ENCODE measurements at places on chromosomes 3 and 15. TPM values are rescaled to one million over a fixed set of nuclear protein-coding genes. Genes with fewer than 3 reads are reported as not detected.

DNA sequence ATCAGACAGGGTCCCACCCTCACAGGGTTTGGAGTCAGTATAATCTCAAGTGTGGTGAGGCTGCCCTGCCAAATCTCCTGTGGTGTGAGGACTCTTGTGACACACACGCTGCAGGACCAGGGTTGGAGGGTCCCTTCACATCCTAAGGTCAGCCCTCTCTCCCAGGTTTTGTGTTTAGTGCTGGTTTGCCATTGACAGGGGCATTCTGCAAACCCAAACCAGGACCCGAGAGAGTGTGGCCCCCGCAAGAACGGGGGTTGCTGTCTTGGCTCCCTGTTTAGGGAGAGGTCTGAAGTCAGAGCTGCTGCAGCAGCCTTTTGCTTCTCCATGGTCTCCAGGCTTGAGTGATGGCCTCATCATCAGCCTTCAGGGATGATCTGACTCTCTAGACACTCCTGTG, 14.7 kb downstream of the FAM107A start:
- DNase-seq = no peak
- no peaks in the 10 kb centered on the region for H3K27me3 ChIP-seq
- no peaks in the 10 kb centered on the region for H3K36me3 ChIP-seq
- no peak overlapping the region for H3K27ac ChIP-seq
- H3K4me1 ChIP-seq = no peaks in the 10 kb centered on the region
- H3K4me3 ChIP-seq = no peak overlapping the region

- no peaks in the 10 kb centered on the region for H3K4me1 ChIP-seq
- peaks cover 3% of the 10 kb centered on the region for H3K36me3 ChIP-seq
- no peaks in the 10 kb centered on the region for H3K27me3 ChIP-seq
- no peak for DNase-seq
- no peak overlapping the region for H3K27ac ChIP-seq
These were observed 428.7 kb downstream of the TBC1D5 start for GRCh38 chr3:17313746-17314145.

CP gene
- total RNA-seq = not detected

DNA sequence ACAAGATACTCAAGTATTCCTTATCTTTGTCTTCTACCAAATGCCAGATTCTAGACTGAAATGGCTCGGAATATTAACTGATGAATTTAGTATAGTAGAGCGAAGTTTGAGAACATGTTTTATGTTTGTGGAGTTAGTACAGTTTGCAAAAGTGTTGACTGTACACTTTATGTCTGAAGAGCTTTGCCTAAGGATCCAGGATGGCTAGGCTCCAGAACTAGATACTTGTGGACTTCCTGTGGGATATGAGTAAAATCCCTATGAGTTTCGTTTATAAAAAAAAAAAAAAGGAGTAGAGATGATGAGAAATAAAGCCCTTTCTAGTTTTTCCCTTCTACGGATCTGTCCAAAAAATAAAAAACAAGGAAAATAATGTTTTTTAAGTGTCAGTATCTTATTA, 96.7 kb downstream of the TP63 start:
- H3K27ac ChIP-seq = no peak overlapping the region
- H3K4me3 ChIP-seq = no peak overlapping the region
- H3K4me1 ChIP-seq = no peaks in the 10 kb centered on the region
- DNase-seq = no peak
- no peaks in the 10 kb centered on the region for H3K27me3 ChIP-seq
- no peaks in the 10 kb centered on the region for H3K36me3 ChIP-seq

DNA sequence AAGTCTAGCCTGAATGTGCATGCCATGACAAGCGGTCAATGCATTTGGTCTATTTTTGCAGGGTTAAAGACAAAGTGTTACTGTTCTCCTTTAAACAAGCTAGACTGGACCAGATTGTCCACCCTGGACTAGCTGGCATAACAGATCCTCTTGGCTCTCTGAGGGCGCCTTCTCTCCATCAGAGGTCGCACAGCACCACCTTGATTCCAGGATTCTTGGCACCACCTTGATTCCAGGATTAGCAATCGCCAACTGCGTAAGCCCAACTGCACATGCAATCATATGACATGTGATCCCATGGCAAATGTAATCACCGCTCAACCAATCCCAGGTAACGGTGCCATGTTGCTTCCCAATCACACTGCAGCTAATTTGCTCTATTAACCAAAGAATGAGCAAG, 98.6 kb downstream of the OXNAD1 start:
- DNase-seq = no peak
- H3K36me3 ChIP-seq = peaks cover 69% of the 10 kb centered on the region
- no peak overlapping the region for H3K4me3 ChIP-seq
- H3K27ac ChIP-seq = no peak overlapping the region
- H3K27me3 ChIP-seq = no peaks in the 10 kb centered on the region
- H3K4me1 ChIP-seq = no peaks in the 10 kb centered on the region

GRCh38 chr15:64026591-64026990, 19.7 kb downstream of the DAPK2 start:
- no peak for DNase-seq
- no peaks in the 10 kb centered on the region for H3K36me3 ChIP-seq
- H3K27me3 ChIP-seq = no peaks in the 10 kb centered on the region
- H3K4me3 ChIP-seq = no peak overlapping the region
- H3K4me1 ChIP-seq = no peaks in the 10 kb centered on the region

DNA sequence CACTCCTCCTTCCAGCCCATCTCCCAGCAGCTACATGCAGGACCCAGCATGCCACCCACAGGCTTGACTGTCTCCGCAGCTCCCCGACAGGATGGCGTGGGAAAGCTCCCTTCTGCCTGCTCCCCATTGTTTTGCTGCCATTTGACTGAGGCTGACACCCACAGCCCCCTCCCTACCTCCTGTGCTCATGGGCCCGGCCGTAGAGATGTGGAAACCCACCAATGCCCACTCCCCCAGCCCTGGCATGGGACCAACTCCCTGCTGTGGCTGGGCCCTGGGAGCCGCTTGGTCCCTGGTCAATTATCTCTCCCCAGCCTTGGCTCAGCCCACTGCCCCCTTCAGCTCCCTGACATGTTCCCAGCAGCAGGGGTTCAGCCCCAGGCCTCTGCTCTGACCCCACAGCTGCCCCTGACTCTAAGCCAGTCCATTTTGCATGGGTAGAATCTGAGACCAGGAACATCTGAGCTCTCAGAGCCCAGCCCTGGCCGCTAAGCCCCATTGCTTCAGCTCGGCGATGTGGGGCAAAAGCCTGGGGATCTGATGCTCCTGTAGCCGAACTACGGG, 8.2 kb downstream of the C3orf22 start:
- H3K4me1 ChIP-seq = no peaks in the 10 kb centered on the region
- H3K36me3 ChIP-seq = no peaks in the 10 kb centered on the region
- H3K27me3 ChIP-seq = no peaks in the 10 kb centered on the region
- H3K27ac ChIP-seq = no peak overlapping the region
- no peak for DNase-seq

DNA sequence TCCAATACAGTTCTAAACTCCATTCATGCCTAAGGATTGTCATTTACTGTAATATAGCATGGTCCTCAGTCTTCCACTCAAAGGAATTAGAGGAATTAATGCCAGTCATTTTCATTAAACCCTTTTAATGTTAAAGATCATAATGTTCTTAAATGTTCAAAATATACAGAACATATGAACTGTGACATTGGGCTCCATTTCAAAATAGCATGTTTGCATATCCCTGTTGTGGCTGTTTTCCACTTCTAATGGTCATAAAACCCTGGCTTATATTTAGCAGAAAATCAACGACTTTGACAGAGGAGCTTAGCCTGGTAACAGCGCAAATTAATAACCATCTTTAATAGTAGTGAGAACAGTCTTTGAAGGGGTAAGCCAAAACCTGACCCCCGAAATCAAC, 260.7 kb downstream of the UBE2E2 start:
- no peak overlapping the region for H3K27ac ChIP-seq
- H3K4me3 ChIP-seq = no peak overlapping the region
- no peak for DNase-seq
- no peaks in the 10 kb centered on the region for H3K36me3 ChIP-seq
- H3K4me1 ChIP-seq = no peaks in the 10 kb centered on the region

- no peaks in the 10 kb centered on the region for H3K36me3 ChIP-seq
- no peak overlapping the region for H3K4me3 ChIP-seq
- no peak overlapping the region for H3K27ac ChIP-seq
- peaks cover 2% of the 10 kb centered on the region for H3K27me3 ChIP-seq
- no peak for DNase-seq
These were observed 36.0 kb downstream of the MNS1 start for GRCh38 chr15:56428821-56429458.

DNA sequence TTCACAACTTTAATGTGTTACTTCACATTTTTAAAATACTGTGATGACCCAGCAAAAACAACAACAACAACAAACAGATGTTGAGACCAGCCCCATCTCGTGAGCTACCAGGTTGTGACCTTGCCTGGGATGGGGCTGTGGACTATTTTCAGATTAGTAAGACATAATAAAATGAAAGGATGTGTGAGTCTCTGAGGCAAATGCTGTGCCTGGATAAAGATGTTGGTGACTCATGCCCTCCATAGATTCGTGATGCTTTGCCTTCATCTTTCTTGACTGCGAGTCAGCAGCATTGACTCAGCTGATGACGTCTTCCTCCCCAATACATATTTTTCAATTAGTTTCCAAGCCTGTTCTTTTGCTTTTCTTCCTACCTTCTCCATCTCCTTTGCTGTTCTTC, 453.0 kb upstream of the CFAP20DC start:
- H3K27me3 ChIP-seq = no peaks in the 10 kb centered on the region
- no peaks in the 10 kb centered on the region for H3K4me1 ChIP-seq
- H3K36me3 ChIP-seq = no peaks in the 10 kb centered on the region
- H3K27ac ChIP-seq = no peak overlapping the region
- DNase-seq = peak; percentile 40
- no peak overlapping the region for H3K4me3 ChIP-seq

DNA sequence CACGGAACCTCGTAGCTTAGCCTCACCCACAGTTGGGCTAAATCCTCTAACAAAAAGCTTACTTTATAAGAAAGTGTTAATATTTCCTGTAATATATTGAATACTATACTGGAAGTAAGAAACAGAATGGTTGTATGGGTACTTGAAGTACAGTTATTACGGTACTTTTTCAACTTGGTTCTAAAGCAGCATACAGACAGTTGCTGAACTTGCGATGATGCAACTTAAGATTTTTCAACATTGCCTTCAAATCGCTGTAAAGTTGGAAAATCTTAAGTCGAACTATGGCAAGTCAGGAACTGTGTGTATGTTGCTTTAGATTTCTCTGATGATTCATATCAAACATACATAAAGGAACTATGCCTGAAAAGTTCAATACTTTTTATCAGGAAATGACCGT, 204.4 kb upstream of the C2CD4B start:
- no peak overlapping the region for H3K4me3 ChIP-seq
- peaks cover 4% of the 10 kb centered on the region for H3K27me3 ChIP-seq
- no peaks in the 10 kb centered on the region for H3K36me3 ChIP-seq
- no peak overlapping the region for H3K27ac ChIP-seq
- H3K4me1 ChIP-seq = no peaks in the 10 kb centered on the region

DNA sequence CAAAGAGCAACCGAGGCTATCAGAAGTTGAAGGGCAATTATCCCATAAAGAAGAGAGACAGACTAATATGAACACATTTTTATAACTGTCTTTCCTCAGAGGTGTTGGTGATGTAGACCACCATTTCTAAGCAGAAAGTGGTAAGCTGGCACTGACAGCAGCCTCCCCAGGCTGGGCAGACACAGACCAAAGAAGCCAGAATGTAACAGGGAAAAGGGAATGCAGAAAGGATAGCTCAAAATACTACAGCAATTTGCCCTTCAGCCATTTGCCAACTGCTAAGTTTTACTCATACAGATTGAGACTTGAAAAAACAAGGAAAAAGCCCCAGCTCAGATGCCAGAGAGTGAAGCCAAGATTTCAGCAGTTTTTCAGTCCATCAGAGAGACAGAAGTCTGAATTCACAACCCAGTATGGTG, 73.5 kb upstream of the ABI3BP start:
- H3K4me1 ChIP-seq = no peaks in the 10 kb centered on the region
- H3K4me3 ChIP-seq = no peak overlapping the region
- no peaks in the 10 kb centered on the region for H3K36me3 ChIP-seq
- H3K27me3 ChIP-seq = peaks cover 21% of the 10 kb centered on the region
- H3K27ac ChIP-seq = no peak overlapping the region
- DNase-seq = no peak

- H3K27me3 ChIP-seq = no peaks in the 10 kb centered on the region
- H3K27ac ChIP-seq = no peak overlapping the region
- H3K4me1 ChIP-seq = no peaks in the 10 kb centered on the region
These were observed 24.7 kb upstream of the MCTP2 start for GRCh38 chr15:94206463-94207167.

DNA sequence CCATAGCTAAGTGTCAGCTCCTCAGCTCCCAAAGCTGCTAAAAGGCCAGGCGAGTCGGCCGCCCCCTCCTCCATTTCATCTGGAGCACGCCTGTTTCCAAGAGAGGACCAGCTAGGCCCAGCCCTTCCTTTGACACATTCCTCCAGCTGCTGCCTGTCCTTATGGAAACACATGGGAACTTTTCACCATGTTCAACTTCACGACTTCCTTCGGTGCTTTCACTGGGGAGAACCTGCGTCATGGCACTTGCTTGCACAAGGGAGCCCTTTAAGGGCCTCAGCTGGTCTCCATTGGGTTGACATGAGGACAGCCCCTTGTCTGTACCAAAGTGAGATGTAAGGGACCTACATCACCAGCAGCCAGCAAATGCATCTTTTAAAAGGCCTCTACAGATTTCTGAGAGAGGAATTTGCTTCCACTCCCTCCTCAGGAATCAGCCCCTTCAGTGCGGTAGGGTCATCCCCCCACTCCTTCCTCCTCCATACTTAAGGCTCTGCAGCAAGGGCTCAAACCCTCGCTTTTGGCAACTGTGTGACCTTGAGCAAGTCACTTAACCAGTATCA, 2.1 kb downstream of the MAGI1 start:
- H3K4me1 ChIP-seq = no peaks in the 10 kb centered on the region
- no peaks in the 10 kb centered on the region for H3K36me3 ChIP-seq
- DNase-seq = no peak
- no peak overlapping the region for H3K27ac ChIP-seq

TF gene
- total RNA-seq = 0.52 TPM

DNA sequence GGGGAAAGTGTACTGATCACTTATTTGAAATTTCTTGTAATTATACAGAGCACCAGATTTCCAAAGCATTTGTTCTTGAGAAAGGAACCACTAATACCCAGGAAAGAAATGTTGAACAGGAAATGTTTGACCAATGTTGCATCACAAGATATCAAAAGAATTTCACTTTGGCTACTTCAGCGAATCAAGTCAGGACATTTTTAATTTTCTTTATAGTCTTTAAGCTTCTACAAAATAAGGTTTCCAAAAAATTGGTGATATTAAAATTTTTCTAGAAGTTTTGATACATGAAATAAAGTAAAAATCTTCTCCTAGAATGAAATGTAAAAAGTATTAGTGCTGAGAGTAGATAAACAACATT, 421.9 kb downstream of the MECOM start:
- H3K4me1 ChIP-seq = no peaks in the 10 kb centered on the region
- H3K27me3 ChIP-seq = no peaks in the 10 kb centered on the region
- no peak overlapping the region for H3K4me3 ChIP-seq
- DNase-seq = no peak
- H3K36me3 ChIP-seq = no peaks in the 10 kb centered on the region

GRCh38 chr3:71356265-71356664, 227.3 kb downstream of the FOXP1 start:
- H3K36me3 ChIP-seq = peaks cover 4% of the 10 kb centered on the region
- peak overlapping the region; percentile 56 for H3K27ac ChIP-seq
- peak overlapping the region; percentile 14 for H3K4me3 ChIP-seq
- no peak for DNase-seq

GRCh38 chr3:177811835-177812234, 614.6 kb upstream of the TBL1XR1 start:
- no peak for DNase-seq
- no peaks in the 10 kb centered on the region for H3K27me3 ChIP-seq
- H3K36me3 ChIP-seq = no peaks in the 10 kb centered on the region

All from CD4-positive, CD25-positive, alpha-beta regulatory T cell (primary cell).